ENCODE measurements at places on chromosomes 13 and 19.

DNA sequence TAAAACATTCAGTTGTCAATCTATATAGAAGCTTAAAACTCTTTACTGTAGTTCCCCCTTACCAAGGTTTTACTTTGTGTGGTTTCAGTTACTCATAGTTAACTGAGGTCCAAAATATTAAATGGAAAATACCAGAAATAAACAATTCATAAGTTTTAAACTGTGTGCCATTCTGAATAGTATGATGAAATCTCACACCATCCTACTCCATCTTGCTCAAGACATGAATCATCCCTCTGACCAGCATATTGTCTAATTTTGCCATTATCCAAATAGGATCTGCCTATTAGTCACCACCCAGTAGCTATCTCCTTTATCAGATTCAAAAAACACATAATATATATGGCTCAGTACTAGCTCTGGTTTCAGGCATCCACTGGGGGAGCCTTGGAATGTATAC, 22.4 kb downstream of the ZNF571 start:
- DNase-seq: no peak

- no peak for DNase-seq
These were observed 8.9 kb downstream of the CIC start for GRCh38 chr19:42277821-42278451.

DNA sequence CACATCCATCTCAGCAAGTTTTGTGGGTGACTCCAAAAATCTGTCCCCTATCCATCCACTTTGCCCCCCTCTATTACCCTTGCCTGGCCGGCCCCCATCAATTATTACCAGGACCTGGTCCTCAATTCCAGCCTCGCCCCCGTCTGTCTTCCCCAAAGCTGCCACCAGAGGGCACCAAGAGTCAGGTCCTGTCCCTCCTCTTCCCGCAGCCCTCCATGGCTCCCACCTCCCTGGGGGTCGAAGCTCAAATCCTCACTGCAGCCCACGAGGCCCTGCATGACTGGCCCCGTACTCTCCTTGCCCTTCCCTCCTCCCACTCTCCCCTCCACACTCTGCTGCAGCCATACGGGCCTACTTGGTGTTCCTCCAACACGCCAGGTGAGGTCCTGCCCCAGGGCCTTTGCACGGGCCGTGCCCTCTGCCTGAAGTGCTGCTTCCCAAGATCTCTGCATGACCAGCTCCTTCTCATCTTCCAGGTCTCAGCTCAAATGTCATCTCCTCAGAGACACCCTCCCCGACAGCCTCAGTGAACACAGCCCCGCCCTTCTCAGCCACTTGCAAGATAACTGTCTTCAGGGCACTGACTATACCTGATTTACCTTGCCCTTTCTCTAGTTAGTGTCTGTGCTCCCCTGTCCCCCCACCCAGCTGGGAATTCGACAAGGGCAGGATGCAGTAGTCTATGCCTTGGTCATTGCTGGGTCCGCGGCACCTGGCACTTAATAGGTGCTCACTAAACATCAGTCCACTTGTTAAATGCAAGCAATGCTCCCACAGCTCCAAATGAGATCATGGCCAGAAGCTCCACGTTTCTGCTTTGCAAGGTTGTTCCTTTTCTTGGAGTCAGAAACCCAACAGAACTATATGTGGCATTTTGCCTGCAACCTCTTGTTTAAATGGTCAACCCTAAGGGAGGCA, 16.8 kb upstream of the SEMA6B start:
- DNase-seq: peak; percentile 74

DNA sequence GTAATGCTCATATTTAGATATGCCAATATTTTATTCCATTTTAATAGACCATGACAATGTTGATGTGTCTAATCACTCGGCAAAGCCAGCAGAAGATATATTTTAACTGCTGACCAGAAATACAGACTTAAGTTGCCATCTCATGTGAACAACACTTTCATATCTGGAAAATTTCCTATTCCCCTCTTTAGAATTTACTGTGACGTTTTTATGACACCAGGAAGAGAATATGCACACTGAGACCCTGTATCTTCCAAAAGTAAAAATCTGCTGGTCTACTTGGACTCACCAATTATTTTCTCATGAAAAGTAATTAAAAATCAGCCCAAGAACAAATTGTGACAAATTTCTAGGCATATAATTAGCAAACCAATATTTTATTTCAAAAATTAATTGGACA, 2.1 kb downstream of the PROSER1 start:
- DNase-seq: no peak

DNA sequence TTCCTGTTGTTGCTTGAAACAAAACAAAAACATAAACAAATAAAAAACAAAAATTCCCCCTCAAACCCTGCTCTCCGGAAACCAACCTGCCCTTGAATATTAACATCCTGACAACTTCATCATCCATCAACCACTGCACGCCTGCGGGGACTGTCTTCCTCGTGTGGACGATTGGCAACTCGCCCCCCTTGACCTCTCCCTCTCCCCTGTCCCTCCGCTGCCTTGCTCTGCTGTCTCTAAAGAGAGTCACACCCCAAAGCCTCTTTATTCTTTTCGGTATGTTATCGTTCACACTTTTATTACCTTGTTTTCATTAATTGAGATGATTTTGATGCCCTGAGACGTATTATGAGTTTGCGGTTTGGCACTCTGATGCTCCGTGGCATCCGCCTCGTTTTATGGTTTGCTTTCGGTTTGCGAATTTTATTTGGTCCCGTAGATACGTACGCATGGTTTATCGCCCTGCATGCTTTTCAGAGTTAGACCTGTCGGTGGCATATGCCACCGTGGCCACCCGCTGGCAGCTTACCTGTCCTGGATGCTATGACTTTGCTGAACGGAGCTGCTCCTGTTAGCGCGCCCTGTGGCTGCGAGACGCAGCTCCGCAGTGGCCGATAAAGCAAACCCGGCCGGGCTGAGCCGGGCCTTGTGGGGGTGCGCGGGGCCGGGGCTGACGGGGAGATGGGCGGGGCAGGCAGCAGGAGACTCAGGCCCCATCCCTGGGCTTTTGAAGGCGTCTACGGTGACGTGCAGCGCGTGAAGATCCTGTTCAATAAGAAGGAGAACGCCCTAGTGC, 10.6 kb downstream of the PTBP1 start:
- DNase-seq: no peak

- DNase-seq: no peak
These were observed 19.0 kb downstream of the NFIX start for GRCh38 chr19:13014101-13014920.

GRCh38 chr19:46530636-46531035, 35.0 kb upstream of the PNMA8B start:
- no peak for DNase-seq

Data from activated T-cell treated with anti-CD3 and anti-CD28 coated beads, Interleukin-2, amount 50 U/mL, for 1 hour (primary cell).